ENCODE measurements at places on chromosomes 12 and 14.
A peak's percentile ranks its signal among the peaks of the same experiment; 100 is the strongest.

DNA sequence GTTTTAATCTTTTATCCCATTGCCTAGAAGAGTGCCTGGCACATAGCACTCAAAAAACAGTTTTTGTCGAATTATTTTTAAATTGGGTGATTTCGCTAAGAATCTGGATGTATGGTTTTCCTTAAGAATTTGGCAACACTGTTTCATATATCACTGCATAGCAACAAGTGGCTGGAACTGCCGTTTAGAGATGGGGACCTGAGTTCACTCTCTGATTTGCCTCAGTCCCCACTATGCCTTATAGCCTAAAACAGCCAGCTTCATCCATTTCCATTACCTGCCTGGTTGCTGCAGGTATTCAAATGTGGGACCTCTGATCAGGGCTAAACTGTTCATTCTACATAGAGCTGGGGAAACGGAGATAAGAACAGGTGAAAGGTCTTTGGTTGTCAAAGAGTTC is 1.8 kb downstream of the HEBP1 start:
- DNase-seq: no peak

- peak; percentile 9 for DNase-seq
Measured at GRCh38 chr12:91384366-91384765, 201.7 kb upstream of the DCN start.

DNA sequence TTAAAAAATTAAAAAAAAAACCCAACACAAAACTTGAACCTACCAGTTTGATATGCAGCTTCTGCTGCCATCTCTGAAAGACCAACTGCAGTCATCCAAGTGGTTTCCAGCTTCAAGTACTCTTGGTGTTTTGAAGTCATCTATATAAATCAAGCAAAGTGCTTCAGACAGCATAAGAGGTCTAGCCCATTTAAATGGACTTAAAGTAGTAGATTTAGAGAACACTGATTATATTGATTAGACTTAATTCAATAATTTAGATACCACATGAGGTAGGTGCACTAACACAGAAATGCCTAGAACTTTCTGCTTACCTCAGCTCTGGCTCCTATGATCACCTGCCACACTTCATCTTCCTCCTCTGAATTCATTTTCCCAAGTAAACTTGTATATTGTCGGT is 9.4 kb downstream of the DIABLO start:
- DNase-seq: no peak

- DNase-seq: peak; percentile 73
Measured at GRCh38 chr12:25130741-25131188, 64.2 kb downstream of the DNAI7 start.

GRCh38 chr12:50222275-50222783 is 55.2 kb upstream of the CERS5 start:
- DNase-seq: peak; percentile 95

DNA sequence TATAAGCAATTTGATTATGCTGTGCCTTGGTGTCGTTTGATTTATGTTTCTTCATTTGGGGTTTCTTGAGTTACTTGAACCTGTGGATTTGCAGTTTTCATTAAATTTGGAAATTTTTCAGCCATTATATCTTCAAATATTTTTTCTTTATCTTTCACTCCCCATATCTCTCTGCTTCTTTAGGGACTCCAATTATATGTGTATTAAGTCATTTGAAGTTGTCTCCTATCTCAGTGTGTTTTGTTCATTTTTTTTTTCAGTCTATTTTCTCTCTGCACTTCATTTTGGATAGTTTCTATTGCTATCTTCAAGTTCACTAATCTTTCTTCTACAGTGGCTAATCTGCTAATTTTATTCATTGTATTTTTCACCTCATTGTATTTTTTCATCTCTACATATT is 29.4 kb upstream of the RTRAF start:
- DNase-seq: no peak

- DNase-seq: no peak
Measured at GRCh38 chr14:21891921-21892320, 218.3 kb upstream of the OR4E1 start.

GRCh38 chr12:55670276-55670675 is 33.6 kb downstream of the OR10P1 start:
- DNase-seq: no peak

DNA sequence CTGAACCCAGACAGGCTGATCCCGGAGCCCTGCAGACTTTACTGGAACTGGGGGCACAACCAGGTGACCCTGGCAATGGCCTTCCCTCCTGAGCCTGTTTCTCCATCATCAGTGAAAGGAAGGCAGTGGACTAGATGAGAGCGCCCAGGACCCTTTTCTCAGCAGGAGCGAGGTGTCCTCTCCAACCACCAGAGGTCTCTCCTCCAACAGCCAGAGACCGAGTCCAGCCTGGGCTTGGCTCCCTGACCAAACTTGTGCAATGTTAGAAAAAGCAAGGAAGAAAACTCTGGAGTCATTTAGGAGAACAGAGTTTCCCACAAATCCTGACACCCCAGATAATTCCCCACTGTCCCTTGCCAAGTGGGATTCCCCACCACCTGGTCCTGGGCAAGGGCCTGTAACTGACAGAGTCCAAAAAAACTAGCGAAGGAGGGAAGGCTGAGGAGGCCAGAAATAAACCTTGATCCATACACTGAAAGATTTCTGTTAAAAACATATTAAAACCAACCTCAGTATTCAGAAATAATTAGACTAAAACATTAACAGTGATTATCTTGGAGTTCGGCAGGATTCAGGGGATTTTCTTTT is 9.0 kb downstream of the RPS6KL1 start:
- DNase-seq: peak; percentile 87

DNA sequence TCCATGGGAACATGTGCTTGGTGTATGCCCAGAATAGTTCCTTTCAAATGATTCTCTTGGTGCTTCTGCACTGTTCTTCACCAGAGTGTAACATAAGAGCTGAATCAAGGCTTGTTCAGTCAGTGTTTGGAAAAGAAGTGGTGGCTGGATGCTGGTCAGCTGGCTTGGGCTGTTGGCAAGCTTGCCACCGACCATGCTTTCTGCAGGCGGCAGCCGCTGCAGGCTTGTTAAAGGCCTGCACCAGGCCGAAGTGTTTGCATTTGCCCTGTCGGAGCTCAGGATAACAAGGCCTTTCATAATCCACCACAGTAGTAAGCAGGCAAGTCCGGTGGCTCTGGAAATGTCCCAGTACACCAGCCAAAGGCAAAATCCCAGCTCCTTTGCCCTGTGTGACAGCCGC is 26.9 kb downstream of the DAAM1 start:
- peak; percentile 90 for DNase-seq

GRCh38 chr14:58460772-58461171 is 33.3 kb downstream of the KIAA0586 start:
- DNase-seq: no peak

DNA sequence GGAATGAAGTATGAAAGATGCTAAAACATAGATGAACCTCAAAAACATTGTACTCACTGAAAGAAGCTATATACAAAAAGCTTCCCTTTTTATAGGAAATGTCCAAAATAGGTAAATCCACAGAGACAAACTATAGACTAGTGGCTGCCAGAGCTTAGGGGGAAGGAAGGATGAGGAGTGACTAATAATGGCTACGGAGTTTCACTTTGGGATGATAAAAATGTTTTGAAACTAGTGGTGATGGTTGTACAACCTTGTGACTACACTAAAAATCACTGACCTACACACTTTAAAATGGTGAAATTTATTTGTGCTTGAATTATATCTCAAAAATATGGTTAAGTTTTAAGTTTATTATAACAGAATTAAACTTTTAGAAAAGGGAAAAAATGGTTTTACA is 37.1 kb upstream of the AMN1 start:
- no peak for DNase-seq

DNA sequence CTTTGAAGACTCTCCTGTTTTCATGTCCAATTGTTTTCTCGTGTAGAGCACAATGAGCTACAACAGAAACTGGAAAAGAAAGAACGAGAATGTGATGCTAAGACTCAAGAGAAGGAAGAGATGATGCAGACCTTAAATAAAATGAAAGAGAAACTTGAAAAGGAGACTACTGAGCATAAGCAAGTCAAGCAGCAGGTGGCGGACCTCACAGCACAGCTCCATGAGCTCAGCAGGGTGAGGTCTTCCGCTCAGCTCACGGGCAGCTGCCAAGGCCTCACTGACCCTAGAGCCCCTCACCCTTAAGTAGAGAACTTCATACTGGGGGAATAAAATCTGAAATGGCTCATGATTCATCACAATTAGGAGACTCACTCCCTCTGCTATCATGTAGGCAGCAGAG is 134.7 kb downstream of the GPR135 start:
- DNase-seq: no peak

DNA sequence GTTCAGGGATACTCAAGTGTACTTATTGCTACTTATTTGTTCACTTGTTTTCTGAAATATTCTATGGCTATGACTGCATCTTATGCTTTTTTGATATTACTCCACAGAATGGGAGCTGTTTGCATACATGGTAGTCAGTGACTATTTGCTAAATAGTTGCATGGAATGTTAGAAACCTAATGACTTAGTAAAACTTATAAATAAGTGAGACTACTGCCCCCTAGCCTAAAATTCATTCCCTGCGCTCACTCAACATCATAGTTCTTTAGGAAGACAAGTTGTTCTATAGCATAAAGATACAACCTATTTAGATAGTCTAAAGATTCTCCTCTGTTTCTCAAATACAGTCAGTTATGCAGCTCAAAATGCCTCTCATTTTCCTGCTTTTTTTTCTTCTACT is 305.5 kb downstream of the CEP128 start:
- no peak for DNase-seq

GRCh38 chr12:106672314-106673025 is 89.7 kb downstream of the RFX4 start:
- DNase-seq: no peak

GRCh38 chr12:67202011-67202677 is 67.0 kb upstream of the CAND1 start:
- no peak for DNase-seq

- DNase-seq: no peak
Measured at GRCh38 chr12:130440411-130441080, 102.9 kb downstream of the PIWIL1 start.

DNA sequence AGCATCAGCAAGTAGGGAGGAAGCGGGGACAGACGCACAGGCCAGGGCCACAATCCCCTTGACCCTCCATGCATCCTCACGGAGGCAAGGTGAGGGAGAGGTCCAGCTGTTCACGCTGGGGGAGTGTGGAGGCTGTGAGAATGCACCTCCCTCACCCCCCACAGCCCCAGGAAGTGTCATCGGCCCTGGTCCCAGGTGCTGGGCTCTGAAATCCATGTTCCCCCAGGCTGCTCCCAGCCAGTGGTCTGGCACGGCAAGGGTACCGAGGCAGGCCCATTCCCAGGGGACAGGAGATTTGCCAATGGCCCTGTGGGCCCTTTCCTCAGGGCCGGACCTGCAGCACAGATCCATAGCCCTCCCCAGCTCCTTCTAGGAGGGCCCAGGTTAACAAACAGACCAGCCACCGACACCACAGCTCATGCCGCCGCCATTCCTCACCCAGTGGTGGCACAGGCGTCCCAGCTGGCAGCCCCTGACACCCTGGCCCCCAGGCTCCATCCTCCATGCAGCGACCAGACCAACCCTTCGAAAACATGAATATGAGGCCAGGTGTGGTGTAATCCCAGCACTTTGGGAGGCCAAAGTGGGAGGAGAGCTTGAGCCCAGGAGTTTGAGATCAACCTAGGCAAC is 21.9 kb upstream of the EIF5 start:
- DNase-seq: no peak

GRCh38 chr14:105474483-105475268 is at the start of gene CRIP2:
Gene CRIP2 (plus strand): TSS chr14:105474821. CDS start chr14:105474863, 42 bp downstream.
- no peak for DNase-seq

DNA sequence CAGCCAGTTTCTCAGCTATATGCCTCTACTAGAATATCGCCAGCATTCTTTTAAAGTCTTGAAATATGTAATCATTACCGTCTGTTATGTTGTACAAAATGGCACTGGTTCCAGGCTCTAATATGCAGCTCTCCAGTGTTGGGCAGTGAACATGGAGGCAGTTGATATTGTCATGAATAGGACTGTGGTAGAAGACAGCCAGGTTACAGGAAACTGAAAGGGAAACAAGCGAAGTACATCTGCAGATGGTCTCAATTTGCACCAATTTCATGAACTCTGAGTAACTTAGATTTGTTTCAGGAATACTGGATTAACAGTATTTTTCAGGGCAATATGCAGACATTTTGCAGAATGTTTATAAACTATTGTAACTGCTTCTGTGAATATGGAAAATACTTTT is 13.4 kb upstream of the KLHL42 start:
- DNase-seq: no peak

- no peak for DNase-seq
Measured at GRCh38 chr12:89575374-89575773, 49.5 kb upstream of the POC1B start.

DNA sequence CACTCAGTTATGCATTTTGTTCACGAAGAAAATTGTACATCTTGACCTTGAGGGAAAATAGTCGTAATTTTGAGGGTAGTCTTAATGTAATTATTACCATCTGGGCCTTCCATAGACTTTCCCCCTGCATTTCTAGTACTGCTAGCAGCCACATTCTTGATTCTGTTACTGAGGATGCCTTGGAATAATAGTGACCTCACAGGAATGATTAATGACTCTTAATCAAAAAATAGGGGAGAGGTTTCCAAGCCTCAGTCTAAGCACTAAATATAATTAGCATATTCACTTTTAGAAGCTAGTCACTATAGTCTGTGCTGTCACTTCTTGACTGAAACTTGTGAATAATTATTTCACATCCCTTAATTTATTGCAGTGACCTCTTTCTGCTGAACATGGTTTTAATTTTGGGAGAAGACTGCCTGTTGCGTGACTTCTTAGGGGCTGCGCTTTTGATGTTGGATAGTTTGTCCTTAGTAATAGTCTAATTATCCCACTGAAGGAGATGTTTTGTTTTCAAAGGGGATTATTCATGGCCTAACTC is 400.5 kb downstream of the ADAMTS20 start:
- peak; percentile 73 for DNase-seq

DNA sequence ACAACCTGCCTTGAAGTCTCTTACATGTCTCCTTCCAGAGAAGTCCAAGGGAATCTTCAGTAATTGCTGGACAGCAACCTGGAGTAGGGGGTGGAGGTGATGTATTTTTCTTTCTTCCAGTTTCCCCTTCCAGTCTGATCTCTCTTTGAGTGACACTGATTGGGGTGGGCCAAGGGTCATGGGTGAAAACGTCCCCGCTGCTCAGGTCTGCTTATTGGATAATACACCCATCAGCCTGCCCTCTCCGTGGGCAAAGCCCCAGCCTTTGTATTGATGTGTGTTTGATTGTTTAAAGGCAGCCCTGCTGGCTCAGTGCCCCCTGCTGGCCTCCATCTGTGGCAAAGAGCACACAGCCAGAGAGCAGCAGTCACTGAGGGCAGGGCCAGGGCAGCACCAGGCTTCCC is 35.7 kb upstream of the ATP2A2 start:
- no peak for DNase-seq

DNA sequence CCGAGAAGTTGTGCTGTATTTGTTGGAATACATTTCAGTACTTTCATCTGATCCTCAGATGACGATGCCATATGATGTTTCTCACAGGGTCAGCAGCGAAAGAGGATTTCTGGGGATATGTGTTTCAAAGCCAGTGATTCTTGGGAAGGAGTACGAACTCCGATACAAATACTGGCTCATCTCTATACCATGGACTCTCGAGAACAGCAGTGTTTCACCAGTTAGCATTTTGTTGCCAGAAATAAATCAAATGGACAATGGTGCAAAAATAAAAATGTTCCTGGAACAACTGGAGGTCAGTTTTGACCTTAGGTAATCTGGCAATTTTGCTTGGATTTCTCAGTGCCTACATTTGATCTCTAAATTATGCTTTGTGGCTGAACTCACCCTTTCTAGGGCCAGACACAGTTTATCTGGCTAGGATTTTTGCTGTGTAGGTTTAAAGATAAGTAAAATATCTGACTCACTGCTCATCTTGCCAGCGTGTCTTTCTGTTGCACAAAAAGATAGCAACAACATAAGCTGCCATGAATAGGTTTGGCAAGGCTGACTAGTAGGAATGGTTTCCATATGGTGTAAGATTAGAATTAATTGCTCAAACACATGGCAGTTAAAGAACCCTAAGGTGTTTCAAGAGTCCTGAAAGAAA is 11.0 kb upstream of the MGP start:
- peak; percentile 98 for DNase-seq
